ENCODE measurements at places on chromosomes 12 and 14. TPM values are rescaled to one million over a fixed set of nuclear protein-coding genes. Genes with fewer than 3 reads are reported as not detected.

DNA sequence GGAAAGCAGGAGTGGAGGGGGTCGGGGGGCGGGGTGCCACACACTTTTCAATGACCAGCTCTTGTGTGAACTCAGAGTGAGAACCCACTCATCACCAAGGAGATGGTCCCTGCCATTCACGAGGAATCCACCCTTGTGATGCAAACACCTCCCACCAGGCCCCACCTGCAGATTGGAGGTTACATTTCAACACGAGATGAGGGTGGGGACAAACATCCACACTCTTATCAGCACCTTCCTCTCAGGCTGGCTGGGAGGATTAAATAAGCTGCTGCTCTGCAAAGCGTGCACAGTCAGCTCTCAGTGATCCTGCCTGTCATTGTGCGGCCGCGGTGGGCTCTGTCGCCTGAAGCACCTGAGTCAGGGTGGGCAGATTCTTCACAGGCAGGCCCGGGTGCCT is 39.7 kb downstream of the AACS start:
- H3K4me3 ChIP-seq = no peak overlapping the region
- H3K4me1 ChIP-seq = no peaks in the 10 kb centered on the region
- H3K27me3 ChIP-seq = no peaks in the 10 kb centered on the region
- no peak for DNase-seq

The TRIM9 gene
- total RNA-seq = 4.7 TPM

DNA sequence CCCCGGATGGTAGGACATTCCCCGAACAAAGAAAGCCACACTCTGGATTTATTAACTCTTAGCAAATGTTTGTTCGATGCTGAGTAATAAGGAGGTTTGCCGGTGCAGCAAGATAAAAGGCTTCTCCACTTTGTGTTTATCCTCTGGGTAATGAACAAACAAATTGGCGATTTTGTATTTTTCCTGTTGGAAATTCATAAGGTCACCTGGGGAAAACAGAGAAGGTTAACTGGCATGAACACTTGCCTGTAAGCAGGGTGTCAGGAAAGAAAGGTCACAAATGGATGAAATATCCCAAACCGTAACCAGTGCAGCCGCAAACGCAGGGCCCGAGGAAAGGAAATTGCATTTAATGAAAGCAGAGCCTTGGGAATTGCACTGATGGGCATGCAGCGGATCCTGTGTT is 132.8 kb downstream of the RMST start:
- H3K36me3 ChIP-seq = no peaks in the 10 kb centered on the region
- H3K4me1 ChIP-seq = no peaks in the 10 kb centered on the region
- no peak overlapping the region for H3K4me3 ChIP-seq

The TAS2R13 gene
- total RNA-seq = 0.43 TPM

GRCh38 chr12:26182377-26182776 is 13.0 kb upstream of the SSPN start:
- no peak for DNase-seq
- H3K27me3 ChIP-seq = no peaks in the 10 kb centered on the region
- H3K27ac ChIP-seq = no peak overlapping the region
- no peaks in the 10 kb centered on the region for H3K36me3 ChIP-seq
- no peaks in the 10 kb centered on the region for H3K4me1 ChIP-seq
- no peak overlapping the region for H3K4me3 ChIP-seq

The MYH6 gene
- total RNA-seq = not detected

DNA sequence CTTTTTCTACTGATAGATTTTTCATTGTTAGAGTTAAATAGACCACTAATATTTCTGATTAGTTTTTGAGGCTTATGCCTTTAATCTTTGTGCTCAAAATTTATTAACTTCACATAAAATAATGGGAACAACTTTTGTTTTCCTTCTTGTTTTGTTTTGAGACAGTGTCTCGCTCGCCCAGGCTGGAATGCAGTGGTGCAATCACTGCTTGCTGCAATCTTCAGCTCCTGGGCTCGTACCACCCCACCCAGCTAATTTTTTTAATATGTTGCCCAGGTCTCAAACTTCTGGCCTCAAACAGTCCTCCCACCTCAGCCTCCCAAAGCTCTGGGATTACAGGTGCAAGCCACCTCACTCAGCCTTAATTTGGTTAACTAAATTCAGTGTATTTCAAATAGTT is 16.8 kb downstream of the SCFD1 start:
- no peak for DNase-seq
- H3K27me3 ChIP-seq = no peaks in the 10 kb centered on the region
- peaks cover 38% of the 10 kb centered on the region for H3K36me3 ChIP-seq

DNA sequence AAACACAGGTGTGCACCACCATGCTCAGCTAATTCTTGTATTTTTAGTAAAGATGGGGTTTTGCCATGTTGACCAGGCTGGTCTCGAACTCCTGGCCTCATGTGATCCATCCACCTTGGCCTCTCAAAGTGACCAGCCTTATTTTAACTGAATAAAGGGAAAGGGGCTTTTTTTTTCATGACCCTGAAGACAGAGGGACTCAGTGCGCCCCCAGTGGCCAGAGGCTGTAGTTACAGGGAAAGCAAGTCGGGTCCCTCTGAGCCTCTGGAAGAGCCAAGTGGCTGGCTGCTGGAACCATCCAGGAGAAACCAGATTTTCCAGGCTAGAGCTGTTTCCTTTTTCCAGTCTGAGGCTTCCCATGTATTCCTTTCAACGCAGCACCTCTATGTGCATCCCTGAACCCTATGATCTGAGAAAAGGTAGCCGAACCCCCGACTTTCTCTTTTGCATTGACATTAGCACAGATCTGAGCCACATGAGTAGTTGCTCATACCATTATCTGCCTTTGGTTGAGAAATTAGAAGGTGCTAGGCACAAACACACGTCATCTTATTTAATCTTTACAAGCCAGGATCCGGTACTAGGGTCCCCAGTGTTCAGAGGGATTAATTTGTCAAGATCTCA is 342.7 kb downstream of the CACNA1C start:
- no peak overlapping the region for H3K27ac ChIP-seq
- H3K4me1 ChIP-seq = no peaks in the 10 kb centered on the region
- H3K4me3 ChIP-seq = no peak overlapping the region
- H3K27me3 ChIP-seq = no peaks in the 10 kb centered on the region
- no peaks in the 10 kb centered on the region for H3K36me3 ChIP-seq
- no peak for DNase-seq

- peak overlapping the region; percentile 76 for H3K4me3 ChIP-seq
- no peaks in the 10 kb centered on the region for H3K36me3 ChIP-seq
- DNase-seq = peak; percentile 9
- no peaks in the 10 kb centered on the region for H3K27me3 ChIP-seq
- peaks cover 21% of the 10 kb centered on the region for H3K4me1 ChIP-seq
Measured at GRCh38 chr12:51023625-51024382, 2.4 kb downstream of the SLC11A2 start.

The EIF2S3B gene
- 6.0 TPM for total RNA-seq

DNA sequence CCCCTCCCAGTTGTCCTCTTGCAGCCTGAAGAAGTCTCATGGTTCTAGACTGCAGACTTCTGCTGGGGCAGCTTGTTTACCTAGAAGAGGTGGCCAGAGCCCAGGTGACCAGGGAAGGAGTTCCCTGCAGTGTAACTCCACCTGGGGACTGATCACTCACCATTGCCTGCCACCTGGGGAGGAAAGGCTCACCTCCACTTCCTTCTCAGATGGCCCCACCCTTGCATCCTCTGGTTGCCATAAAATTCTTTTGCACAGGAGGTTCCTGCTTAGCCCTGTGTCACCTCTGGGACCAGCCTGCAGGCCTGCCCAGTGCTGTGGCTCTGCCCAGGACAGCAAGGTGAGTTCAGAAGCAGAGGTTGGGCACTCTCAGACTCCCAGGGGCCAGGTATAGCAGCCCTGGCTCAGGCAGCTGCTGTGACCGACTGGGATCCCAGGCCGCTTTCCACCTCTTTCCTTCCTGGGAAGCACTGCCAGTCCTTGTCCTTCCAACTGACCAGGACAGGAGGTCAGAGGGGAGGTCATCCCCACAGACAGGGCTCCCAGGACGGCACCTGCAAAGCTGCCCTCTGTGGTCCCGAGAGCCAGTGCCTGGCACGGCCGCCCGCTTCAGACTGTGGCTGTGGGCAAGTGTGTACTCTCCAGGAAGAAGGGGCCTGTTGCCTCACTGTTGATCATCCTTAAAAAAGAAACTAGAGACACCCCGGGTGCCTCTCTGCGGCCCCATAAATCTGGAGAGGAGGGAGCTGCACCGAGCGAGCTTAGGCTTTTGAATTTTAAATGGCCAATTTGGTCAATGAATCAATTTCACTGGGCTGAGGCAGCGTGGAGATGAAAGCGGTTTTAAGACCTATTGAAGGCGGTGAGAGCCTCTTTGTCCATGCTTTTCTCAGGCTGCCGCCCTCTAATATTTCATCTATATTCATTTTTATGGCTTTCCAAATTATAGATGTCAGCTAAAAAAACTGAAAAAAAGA is 79.5 kb upstream of the C14orf180 start:
- no peaks in the 10 kb centered on the region for H3K4me1 ChIP-seq
- H3K27ac ChIP-seq = no peak overlapping the region
- no peaks in the 10 kb centered on the region for H3K36me3 ChIP-seq
- H3K4me3 ChIP-seq = no peak overlapping the region
- no peaks in the 10 kb centered on the region for H3K27me3 ChIP-seq

GRCh38 chr12:59977779-59978178 is 381.9 kb downstream of the SLC16A7 start:
- no peaks in the 10 kb centered on the region for H3K36me3 ChIP-seq
- no peak for DNase-seq
- no peaks in the 10 kb centered on the region for H3K27me3 ChIP-seq
- no peak overlapping the region for H3K27ac ChIP-seq

The DPF3 gene
- 2.4 TPM for total RNA-seq

The CLEC2A gene
- 0.84 TPM for total RNA-seq

DNA sequence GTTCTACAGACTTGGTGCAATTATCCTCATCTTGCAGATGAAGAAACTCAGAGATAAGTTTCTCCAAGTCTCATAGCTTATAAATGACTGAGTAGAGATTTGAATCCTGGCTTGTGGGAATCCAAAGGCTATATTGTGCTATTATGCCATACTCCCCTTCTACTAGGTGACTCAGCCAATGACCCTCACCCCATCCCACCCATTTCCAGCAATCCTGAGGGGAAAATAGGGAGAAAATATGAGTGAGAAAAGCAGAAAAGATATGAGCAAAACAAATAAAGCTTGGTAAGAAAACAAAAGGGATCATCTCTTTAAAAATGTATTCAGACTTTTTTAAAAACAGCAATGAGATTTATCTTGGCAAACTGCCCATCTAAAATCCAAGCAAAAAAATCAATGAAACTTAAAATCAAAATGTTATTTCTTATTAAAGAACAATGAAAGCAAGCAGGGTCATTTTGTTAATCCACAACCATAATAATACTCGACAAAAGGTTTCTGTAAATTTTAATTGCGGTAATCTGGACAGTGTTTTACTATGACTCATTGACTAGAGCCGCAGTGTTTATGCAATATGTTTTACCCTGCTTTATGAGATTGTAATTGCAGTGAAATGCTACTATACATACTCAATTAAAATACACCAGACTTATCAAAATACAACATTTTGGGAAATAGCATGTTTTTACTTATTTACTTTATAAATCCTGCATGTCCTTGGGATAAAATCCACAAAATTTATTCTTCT is 13.1 kb upstream of the LGR5 start:
- H3K27ac ChIP-seq = peak overlapping the region; percentile 8
- peaks cover 3% of the 10 kb centered on the region for H3K27me3 ChIP-seq
- H3K36me3 ChIP-seq = no peaks in the 10 kb centered on the region

DNA sequence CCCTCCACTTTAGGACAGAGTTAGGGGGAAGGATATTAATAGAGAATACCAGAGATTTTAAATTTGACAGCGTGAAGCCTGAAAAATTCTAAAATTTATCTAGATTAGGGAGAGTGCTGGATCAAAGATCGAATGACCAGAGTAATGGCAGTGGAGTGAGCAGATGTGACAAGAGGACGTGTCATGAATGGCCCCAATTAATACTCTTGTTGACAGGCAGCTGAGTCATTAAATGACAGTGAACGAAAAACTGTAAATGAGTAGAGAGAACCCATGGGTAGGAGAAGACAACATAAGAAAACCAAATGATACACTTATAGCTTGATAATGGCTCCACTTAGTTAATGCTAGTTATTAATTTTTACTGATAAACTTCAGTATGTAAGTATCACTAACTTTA is 73.9 kb upstream of the PLEKHA5 start:
- H3K27me3 ChIP-seq = no peaks in the 10 kb centered on the region
- no peaks in the 10 kb centered on the region for H3K36me3 ChIP-seq
- no peak for DNase-seq
- no peak overlapping the region for H3K27ac ChIP-seq
- H3K4me1 ChIP-seq = no peaks in the 10 kb centered on the region
- no peak overlapping the region for H3K4me3 ChIP-seq

The GSC gene
- not detected for total RNA-seq

GRCh38 chr14:54695196-54695595 is 128.3 kb downstream of the SAMD4A start:
- no peaks in the 10 kb centered on the region for H3K36me3 ChIP-seq
- H3K27me3 ChIP-seq = no peaks in the 10 kb centered on the region
- no peak overlapping the region for H3K27ac ChIP-seq
- DNase-seq = no peak

DNA sequence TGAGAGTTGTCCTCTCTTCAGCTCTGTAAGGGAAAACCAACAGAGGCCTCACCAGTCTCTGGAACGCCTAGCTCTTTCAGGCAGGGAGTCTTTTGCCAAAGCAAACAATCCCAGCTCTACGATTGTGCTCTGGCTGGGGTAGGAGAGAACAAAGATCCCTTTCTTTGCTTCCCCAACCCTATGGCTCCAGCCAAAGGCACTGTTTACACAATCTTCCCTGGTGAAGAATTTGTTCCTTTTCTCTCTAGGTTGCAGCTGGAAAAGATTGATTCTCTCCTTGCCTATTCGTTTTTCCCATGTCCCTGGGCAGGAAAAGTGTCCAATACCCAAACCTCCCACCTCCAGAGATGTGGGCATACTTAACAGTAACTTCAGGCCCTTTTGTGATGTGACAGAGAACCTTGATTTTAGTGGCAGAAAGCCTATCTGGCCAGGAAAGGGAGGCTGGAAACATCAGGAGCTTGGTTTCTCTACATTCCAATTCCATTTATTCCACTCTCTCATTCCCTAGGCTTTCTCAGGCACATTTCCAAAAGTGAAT is 16.8 kb downstream of the ATP5MC2 start:
- no peaks in the 10 kb centered on the region for H3K27me3 ChIP-seq
- DNase-seq = peak; percentile 92
- peaks cover 4% of the 10 kb centered on the region for H3K36me3 ChIP-seq
- H3K4me3 ChIP-seq = peak overlapping the region; percentile 27
- peak overlapping the region; percentile 85 for H3K27ac ChIP-seq

- DNase-seq = no peak
- no peaks in the 10 kb centered on the region for H3K36me3 ChIP-seq
- H3K4me1 ChIP-seq = no peaks in the 10 kb centered on the region
- no peaks in the 10 kb centered on the region for H3K27me3 ChIP-seq
- H3K27ac ChIP-seq = no peak overlapping the region
Measured at GRCh38 chr14:30796707-30797106, 77.7 kb upstream of the COCH start.
